ENCODE measurements at places on chromosomes 6 and 20. TPM values are rescaled to one million over a fixed set of nuclear protein-coding genes. Genes with fewer than 3 reads are reported as not detected.

Gene TULP1
- 0.17 TPM for total RNA-seq

Gene TNNC2
- total RNA-seq: 2.2 TPM

Gene LGSN
- not detected for total RNA-seq

Gene MMP24
- total RNA-seq: 0.29 TPM

Gene DDX39B
- 492 TPM for total RNA-seq

Gene CD83
- total RNA-seq: 4.5 TPM

Gene PBOV1
- total RNA-seq: not detected

Gene NKAIN4
- not detected for total RNA-seq

Gene PGBD1
- 9.7 TPM for total RNA-seq

Gene DAAM2
- total RNA-seq: 7.4 TPM

Gene SLC29A1
- 9.5 TPM for total RNA-seq

Gene BEND6
- 17.7 TPM for total RNA-seq

Gene C6orf132
- total RNA-seq: 0.29 TPM

Gene RHAG
- total RNA-seq: not detected
